ENCODE measurements at places on chromosomes 7 and 10.
A peak's percentile ranks its signal among the peaks of the same experiment; 100 is the strongest.

GRCh38 chr7:142327628-142328405, 70.0 kb upstream of the PRSS58 start:
- no peak for DNase-seq

DNA sequence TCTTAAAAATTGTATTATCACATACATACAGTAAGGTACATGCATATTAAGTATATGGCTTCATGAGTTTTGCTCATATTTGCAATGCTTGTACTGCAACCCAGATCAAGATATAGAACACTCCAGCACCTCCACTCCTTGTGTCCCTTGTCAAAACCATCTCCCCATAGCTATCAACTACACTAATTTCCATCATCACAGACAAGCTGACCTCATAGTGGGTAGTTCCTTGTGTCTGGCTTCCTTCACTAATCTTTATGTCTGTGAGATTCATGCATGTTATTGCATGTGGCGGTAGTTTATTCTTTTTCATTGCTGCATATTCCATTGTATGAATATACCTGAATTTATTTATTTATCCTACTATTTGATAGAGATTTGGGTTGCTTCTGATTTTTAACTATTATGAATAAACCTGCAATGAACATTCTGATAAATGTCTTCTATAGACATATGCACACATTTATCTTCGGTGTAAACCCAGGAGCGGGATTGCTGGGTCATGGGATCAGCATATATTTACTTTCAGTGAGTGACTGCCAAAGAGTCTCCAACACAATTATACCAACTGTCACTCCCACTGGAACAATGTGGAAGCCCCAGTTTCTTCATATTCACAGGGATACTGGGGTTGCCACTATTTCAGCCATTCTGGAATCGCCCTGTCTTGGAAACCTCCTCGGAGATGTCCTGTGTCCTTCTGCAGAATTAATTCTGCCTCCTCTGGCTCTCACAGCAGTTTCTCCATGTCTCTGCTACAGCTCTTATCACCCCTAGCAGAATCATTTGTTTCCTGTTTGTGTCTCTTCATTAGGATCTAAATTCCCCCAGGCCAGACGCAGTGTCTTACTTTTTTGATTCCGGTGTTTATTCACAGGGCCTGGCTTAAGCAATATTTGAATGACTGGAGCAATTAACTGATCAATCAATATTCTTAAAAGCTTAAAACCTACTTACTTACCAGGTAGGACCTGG, 14.7 kb upstream of the ADAM12 start:
- no peak for DNase-seq

DNA sequence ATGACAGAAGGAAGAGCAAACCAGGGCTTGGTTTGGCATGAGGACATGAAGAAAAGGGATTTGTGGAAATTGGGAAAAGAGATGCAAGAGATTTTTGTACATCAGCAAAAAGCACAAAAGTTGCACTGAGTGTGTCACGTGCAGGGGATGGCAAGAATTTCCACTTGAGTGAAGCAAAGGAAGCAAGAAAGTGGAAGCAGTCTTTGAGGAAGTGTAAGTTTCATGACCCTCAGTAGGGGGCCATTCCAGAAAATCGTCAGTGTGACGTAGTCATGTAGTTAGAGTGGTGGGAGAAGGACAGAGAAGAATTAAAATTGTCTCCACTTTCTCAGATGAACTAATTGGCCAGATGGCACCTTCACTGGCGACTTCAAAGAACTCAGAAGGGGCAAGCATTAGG, 123.3 kb upstream of the FZD1 start:
- DNase-seq: no peak

- no peak for DNase-seq
These were observed 27.0 kb downstream of the IMMP2L start for GRCh38 chr7:111535142-111535870.

GRCh38 chr10:81953420-81953819, 78.4 kb downstream of the NRG3 start:
- DNase-seq: peak; percentile 22

DNA sequence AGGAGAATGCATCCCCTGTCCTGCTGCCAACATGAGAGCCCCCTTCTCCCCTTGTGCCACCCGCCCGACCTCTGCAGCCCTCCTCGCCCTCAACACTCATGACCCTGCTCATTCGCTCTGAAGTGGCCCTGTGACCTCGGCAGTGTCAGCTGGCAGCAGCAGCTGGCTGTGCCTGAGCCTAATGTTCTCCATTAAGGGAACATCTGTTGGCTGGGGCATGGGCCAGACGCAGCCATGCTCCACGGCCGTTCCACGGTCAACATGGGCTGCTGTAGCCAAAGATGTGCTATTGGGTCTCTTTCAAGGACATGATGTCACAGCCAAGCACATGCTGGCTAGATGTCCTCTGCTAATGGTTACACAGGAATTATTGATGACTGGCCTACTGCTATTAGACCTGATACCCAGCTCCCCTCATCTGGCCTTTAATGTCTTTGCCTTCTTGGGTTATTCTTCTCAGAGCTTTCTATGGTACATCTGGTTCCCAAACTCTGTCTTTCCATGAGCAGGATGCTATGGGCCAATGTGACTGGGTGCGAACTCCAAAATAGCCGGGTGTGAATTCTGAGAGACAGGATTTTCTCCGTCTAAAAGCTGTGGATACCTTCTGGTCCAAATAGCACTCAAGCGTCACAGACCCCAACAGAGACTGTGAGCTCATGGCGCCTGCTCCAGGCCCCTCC, 22.4 kb downstream of the ADCYAP1R1 start:
- DNase-seq: no peak

GRCh38 chr7:100090527-100091410, 2.0 kb downstream of the COPS6 start:
- no peak for DNase-seq

DNA sequence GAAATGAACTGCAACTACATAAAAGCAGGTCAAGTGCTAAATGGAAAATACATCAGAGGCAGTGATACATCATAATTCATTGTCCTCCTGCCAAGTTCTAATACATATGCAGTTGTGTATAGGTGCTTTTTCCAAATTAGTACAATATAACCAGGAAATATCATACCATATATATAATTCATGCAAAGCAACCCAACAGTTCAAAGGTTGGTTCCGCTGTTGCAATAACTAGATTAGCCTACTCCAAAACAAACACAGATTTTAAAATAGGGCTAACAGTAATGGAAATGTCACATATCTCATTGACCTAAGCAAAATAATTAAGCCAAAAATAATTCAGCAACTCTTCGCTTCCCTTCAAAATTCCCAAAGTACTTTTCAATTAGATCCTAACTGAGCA, 88.9 kb upstream of the NEBL start:
- DNase-seq: no peak

DNA sequence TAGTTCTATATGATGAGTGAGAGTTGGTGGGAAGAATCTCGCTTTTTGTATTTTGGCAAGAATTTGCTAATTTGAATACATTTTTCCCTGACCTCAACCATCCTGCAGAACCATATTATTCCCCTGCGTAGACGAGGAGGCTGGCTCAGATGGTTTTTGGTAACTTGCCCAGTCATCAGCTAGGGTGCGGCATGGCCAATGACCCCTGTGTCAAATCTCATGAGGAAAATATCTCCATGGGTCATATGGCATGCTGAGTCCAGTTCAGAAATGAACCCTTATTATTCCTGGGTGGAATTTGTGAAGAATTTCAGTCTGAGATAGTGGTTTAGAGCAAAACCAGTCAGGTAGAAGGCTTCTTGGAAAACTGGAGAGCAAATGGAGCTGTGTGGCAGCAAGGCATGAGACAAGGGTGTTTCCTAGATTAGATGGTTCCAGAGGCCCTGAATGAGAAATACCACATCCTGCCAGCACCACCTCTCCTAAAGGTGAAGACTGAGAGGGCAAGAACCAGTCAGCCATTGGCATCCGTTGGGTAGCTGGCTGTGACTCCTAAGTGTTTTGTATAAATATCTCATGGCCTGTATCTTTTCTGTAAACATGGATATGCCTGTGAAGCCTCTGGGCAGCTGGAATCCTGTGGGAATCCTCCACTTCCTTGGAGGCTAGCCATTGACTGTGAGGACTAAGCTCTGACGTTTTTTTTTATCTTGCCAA, 5.8 kb upstream of the UPP1 start:
- peak; percentile 75 for DNase-seq

- no peak for DNase-seq
These were observed 121.3 kb upstream of the HABP2 start for GRCh38 chr10:113431398-113432160.

GRCh38 chr10:52208365-52208764, 105.7 kb upstream of the DKK1 start:
- DNase-seq: no peak

- no peak for DNase-seq
These were observed 760 bp upstream of the FOXK1 start for GRCh38 chr7:4681218-4681851.

- DNase-seq: peak; percentile 27
These were observed 572.4 kb downstream of the ATRNL1 start for GRCh38 chr10:115665549-115665948.

- DNase-seq: no peak
These were observed 24.8 kb upstream of the OCM2 start for GRCh38 chr7:98014830-98015229.

GRCh38 chr7:8579661-8580194, 146.3 kb downstream of the NXPH1 start:
- no peak for DNase-seq

DNA sequence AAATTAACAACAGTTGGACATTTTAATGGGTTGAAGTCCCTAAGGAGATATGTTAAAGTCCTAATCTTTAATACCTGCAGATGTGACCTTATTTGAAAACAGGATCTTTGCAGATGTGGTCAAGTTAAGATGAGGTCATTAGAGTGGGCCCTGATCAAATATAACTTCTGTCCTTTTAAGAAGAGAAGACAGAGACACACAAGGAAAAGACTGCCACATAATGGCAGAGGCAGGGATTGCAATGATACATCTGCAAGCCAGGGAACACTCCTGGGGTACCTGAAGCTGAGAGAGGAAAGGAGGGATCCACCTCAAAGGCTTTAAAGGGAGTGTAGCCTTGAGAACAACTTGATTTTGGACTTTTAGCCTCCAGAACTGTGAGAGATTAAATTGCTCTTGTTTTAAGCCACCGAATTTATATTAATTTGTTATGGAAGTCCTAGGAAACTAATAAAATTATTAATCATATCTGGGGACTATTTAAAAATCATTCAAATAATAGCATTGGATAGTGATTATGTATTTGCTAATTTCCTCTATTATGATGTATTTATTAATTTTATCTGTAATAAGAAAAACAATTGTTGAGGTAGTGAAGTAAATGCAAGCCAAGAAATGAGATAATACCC, 700.0 kb upstream of the PCDH15 start:
- peak; percentile 26 for DNase-seq

- DNase-seq: no peak
These were observed 367.6 kb downstream of the DNAJB6 start for GRCh38 chr7:157704365-157704764.

DNA sequence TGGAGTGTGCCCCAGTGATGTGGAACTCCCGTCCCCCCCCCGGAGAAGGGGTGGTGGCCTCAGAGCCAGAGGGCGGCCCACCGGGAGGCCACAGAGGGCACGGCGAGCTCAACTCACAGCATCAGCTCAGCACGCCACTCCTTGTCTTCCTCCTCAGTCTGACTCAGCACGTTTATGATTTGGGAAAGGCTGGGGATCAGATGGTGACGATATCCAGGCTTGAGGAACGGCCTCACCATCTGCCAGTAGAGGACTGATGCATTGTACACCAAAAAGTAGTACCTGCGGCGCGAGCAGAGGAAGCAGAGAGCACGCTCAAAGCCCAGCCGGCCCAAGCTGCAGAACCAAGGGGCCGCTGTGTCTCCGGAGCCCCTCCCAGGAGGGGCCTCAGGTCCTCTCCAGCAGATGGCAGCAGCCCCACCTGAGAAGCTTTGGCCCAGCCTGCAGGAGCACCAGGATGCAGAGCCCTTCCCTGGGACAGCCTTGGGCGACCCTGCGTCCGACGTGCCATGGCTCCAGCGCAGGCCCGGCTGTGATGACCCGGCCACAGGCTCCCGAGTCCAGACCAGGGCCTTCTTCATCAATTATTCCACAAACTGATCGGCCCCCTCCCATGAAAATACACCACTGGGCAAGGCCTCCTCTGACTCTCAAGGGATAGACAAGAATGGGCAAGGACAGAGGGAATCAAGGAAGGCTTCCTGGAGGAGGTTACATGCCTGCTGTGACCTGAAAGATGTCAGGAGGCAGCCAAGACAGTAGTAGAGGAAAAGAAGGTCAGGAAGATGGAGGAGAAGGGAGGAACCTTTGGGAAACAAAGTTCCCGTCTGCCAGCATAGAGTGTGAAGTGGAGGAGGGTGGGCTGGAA, 3.7 kb downstream of the CFAP46 start:
- peak; percentile 2 for DNase-seq

- DNase-seq: no peak
These were observed 129.9 kb downstream of the KBTBD2 start for GRCh38 chr7:32761451-32762205.

- peak; percentile 69 for DNase-seq
These were observed 126.5 kb downstream of the SH2D4B start for GRCh38 chr10:80664071-80664680.

DNA sequence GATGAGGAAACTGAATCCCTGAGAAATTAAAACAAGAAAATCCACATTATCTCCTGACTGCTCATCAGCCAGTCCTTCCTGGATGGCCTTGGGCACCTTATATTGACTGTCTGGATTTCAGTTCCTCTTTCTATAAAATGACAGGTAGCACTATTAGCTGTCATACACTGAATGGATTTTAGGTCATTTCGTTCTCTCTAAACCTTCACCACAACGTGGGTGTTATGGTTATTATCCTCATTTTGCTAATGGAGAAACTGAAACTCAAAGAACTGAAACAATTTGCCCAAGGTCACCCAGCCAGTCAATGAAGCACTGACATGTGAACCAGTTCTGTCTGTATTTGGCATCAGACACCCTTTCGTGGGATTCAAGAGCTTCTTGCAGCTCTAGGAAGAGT, 193.8 kb downstream of the CYP26A1 start:
- DNase-seq: no peak

DNA sequence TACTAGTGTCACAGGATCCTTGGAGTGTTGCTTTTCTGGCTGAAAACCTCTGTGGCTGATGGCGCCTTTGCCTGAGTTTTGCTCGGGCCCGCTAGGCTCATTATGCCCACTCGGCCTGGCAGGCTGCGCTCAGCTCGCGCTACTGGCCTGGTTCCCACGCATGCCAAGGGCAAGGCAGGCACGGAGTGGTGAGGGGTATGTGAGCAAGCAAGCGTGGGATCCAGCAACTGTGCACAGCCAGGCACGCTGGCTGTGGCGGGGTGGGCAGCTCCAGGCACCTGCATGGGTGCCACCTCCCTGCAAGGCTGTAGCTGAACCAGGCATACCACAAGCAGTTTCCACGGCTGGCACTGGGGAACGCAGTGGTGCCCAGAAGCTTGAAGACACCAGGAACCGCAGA, 562.6 kb downstream of the GRM8 start:
- no peak for DNase-seq

DNA sequence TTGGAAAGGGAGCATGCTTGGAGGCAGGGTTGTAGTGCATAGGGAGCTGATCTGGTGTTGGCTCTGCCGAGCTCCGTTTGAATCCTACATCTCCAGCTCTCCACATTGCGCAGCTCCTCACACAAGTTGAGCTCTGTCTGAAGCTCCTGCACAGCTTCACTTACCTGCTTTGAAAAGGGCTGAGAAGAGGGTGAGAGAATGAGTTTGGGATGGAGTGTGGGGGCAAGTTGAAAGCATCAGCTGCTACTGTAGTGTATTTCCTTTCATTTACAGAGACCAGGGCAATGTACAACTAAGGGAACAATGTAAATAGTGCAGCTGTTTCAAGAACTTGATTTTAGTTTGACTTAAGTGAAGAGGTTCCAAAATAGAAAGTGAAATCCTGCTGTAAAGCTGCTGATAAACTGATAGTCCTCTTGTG, 88.5 kb downstream of the VTI1A start:
- no peak for DNase-seq
